Pulmonary artery endothelial cell (primary cell): ENCODE measurements at places on chromosomes 13 and 19. TPM values are rescaled to one million over a fixed set of nuclear protein-coding genes. Genes with fewer than 3 reads are reported as not detected.

GRCh38 chr19:19538785-19539166, 711 bp downstream of the CILP2 start:
- no peak for DNase-seq

DNA sequence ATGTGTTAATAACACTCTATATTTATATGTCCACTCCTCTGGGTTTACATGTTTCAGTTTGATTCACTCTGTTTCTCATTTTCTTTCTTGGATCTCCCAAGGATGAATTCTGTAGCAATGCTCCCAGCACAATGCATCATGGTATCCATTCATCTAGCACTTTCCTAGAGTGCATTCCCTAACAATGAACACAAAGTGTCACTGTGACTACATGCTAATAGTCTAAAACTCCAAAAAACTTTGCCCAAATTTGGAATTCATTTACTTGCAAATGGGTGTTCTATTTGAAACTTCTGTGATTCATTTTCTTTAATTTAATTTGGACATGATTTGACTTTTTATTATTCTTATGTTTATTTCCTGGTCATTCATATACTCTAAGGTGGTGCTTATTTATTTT, 286.3 kb downstream of the POU4F1 start:
- no peak for DNase-seq

- DNase-seq, result no peak
Observed at GRCh38 chr19:18668744-18669523, 14.5 kb upstream of the CRTC1 start.

DNA sequence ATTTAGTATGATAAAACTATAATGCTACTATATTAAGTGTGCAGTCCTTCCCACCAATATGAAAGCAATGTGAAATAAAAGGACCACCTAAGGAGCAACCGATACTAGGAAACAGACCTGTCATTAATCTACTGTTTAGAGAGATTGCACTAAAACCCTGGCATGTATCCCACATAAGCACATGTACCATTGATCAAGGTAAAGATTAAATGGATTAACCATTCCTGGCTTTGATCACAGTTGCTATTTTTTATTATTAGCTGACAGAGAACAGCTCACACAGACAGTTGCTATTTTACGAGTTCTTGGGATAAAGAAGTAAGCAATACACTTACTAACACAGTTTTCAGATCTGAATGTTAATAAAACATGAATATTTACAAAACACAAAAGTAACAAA, 57.7 kb upstream of the ZDHHC20 start:
- no peak for DNase-seq

GRCh38 chr19:45508417-45508860, 1.2 kb downstream of the VASP start:
- no peak for DNase-seq

DNA sequence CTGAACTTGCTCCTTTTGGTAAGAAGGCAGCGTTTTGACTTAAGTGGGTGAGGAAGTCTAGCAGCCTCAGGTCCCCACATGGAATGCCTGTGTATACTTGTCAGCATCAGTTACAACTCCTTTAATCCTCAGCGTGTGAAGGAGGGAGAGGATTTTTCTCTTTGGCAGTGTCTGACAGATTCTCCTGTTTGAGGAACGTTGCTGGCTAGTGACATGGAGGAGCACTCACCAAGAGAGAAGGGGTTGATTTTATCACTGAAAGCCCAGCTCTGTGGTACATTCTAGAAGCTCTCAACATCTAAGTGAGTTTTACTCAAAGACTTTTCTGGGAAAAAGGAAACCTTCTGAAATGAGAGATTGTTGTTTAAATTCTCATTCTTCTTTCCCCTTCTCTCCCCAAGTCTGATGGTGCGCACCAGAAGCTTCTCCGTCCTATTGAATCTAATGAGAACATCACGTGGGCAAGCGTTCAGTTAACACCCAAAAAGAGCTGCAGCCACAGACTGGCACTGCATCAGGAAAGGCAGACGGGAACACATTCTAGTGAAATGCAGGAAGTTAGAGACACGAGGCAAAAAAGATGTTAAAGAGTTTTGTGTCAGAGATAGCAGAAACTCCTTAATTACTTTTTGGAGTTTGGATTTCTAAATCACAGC, 58.2 kb downstream of the GJA3 start:
- no peak for DNase-seq

DNA sequence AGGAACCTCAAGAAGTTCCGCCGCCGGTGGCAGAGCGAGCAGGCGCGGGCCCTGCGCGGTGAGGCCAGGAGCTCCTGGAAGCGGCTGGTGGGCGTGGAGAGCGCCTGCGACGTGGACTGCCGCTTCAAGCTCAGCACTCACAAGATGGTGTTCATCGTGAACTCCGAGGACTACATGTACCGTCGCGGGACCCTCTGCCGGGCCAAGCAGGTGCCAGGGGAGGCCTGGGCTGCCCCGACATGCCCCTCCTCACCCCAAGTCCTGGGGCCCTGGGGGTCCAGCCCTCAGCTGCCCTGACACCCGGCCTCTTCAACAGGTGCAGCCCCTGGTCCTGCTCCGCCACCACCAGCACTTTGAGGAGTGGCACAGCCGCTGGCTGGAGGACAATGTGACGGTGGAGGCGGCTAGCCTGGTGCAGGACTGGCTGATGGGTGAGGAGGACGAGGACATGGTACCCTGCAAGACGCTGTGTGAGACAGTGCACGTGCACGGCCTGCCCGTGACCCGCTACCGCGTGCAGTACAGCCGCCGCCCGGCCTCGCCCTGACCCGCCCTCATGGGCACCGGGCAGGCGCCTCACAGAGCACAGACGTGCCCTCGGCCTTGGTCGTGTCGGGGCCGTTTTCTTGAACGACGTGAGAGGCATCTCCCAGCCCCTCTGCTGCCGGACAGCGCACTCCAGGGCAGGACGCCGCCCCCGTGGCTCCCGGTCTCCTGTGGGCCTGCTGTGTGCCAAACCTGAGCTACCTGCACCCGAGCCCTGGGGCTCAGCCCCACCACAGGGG, 10.4 kb upstream of the F2RL3 start:
- DNase-seq, result no peak

- DNase-seq, result no peak
Observed at GRCh38 chr13:48299591-48299990, 4.0 kb upstream of the RB1 start.

DNA sequence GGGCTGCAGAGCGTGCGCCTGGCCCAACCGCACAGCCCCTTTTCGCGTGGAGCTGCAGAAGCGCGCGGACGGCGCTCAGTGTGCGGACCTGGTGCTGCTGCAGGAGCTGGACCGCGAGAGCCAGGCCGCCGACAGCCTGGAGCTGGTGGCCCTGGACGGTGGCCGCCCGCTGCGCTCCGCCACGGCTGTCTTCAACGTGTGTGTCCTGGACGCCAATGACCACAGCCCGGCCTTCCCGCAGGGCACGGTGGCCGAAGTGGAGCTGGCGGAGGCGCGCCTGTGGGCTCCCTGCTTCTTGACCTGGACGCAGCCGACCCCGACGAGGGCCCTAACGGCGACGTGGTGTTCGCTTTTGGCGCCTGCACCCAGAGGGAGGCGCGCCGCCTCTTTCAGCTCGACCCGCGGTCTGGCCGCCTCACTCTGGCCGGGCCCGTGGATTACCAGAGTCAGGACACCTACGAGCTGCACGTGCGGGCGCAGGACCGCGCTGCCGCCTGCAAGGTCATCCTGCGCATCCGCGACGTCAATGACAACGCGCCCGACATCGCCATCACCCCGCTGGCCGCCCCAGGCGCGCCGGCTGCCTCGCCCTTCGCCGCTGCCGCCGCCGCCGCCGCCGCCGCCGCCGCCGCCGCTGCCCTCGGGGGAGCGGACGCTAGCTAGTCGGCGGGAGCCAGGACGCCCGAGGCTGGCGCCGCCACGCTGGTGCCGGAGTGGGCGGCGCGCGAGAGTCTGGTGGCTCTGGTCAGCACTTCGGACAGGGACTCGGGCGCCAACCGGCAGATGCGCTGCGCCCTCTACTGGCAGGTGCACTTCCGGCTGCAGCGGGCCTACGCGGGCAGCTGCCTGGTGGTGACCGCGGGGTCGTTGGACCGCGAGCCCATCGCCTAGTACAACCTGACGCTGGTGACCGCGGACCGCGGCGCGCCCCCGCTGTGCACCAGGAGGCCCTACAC, 172.2 kb downstream of the OLFM4 start:
- no peak for DNase-seq

- DNase-seq, result no peak
Observed at GRCh38 chr13:49253310-49253709, 5.6 kb downstream of the CDADC1 start.

- no peak for DNase-seq
Observed at GRCh38 chr19:37867831-37868230, 38.6 kb downstream of the WDR87 start.

DNA sequence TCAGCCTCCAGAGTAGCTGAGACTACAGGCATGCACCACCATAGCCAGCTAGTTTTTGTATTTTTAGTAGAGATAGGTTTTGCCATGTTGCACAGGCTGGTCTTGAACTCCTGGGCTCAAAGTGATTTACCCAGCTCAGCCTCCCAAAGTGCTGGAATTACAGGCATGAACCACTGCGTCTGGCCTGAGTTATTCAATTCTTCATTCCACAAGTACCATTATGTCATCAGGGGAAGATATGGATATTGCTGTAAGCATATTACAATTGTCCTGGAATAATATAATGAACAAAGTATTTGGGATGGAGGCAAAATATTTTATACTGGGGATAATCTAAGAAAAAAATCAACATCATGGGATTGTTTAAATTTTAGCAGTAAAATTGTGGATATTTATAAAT, 646.0 kb upstream of the SLITRK6 start:
- DNase-seq, result no peak

GRCh38 chr13:23020246-23020843, 160.4 kb upstream of the SGCG start:
- DNase-seq, result peak; percentile 7

DNA sequence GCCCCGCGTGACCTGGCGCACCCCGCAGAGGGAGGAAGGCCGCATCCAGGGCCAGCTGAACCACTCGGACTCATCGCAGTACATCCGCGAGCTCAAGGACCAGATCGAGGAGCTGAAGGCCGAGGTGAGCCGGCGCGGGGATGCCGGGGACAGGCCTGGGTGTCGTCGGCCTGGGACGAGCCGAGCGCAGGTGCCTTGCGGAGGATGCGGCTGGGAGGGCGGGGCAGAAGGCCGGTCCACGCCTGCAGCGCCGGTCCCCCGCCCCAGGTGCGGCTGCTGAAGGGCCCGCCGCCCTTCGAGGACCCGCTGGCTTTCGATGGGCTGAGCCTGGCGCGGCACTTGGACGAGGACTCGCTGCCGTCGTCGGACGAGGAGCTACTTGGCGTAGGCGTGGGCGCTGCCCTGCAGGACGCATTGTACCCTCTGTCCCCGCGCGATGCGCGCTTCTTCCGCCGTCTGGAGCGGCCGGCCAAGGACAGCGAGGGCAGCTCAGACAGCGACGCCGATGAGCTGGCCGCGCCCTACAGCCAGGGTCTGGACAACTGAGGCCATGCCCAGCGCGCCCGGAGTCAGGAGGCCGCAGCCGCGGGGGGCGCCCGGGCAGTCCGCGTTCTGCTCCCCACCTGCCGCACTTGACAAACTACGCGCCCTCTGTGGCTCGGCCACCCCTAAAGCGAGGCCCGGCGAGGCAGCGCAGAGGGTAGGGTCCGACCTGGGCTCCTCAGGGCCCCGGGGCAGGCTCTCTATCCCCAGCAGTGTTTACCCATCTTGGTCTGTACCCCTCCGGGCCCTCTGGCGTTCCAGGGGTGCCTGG, 10.8 kb downstream of the PRR36 start:
- DNase-seq, result no peak

- DNase-seq, result peak; percentile 37
Observed at GRCh38 chr13:33235078-33235477, 50.5 kb downstream of the STARD13 start.

DNA sequence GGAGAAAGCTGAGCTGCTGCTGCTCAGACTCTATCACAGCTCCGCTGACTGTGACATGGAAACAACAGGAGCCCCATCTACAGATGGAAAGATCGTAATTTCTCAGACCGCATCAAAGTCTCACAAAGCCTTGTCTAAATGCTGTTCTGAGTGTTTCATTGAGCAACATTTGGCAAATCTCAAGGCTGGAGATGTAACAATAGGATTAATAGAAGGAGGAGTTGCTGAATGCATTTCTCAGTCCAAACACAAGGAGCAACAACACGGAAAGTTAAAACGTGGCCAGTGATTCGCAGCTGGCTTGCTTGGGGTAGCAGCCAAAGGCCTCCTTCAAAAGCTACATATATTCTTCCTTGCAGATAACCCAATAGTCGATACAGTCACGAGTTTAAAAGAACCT, 55.7 kb downstream of the MRPL57 start:
- no peak for DNase-seq

- no peak for DNase-seq
Observed at GRCh38 chr19:5038631-5039271, 69.8 kb downstream of the KDM4B start.

DNA sequence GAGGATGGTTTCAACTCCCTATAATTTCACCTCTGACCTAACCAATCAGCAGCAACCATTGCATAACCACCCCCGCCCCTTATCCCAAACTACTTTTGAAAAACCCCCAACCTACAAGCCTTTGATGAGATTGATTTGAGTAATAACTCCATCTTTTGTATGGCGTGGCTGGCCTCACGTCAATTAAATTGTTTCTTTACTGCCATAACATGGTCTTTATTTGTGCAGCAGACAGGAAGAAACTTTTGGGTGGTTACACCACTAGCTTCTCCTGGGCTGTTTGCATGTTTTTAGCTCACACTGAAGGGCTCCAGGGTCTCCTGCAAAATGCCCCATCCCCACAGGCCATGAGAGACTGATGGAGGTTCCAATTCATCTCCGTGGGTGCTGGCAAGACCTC, 34.0 kb upstream of the PEG3 start:
- no peak for DNase-seq

DNA sequence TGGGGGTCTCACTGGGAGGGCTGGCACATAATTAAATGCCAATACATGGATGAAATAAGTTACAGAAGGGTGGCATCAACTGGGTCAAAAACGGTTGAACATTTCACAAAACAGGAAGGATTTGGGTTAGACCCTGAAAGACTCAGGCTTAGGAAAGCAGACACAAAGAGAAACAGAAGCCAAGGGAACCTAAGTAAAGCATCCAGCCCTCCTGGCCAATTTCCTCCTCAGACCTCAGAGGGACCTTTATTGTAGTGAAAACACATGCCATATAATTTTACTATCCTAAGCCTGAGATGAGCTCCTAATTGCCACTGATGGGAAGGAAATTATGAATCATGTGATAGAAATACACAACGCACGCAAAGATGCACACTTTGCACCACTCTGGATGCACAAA, 12.1 kb upstream of the CEACAM3 start:
- DNase-seq, result no peak

The CALR gene
- total RNA-seq, result 1,409 and 2,169 TPM in 2 replicates

The LPAR2 gene
- total RNA-seq, result 0.33 and 0.53 TPM in 2 replicates

The SULT2B1 gene
- 0.07 TPM in 1 of 2 replicates, not detected in the other for total RNA-seq

The ATP4A gene
- total RNA-seq, result not detected in 2 replicates

The ZNF525 gene
- total RNA-seq, result 6.0 and 8.1 TPM in 2 replicates

The CCDC8 gene
- total RNA-seq, result 0.07 and 0.25 TPM in 2 replicates
